Activated CD4-positive, alpha-beta T cell treated with anti-CD3 and anti-CD28 coated beads for 1 hour (primary cell): ENCODE measurements at places on chromosomes 7 and 10.

DNA sequence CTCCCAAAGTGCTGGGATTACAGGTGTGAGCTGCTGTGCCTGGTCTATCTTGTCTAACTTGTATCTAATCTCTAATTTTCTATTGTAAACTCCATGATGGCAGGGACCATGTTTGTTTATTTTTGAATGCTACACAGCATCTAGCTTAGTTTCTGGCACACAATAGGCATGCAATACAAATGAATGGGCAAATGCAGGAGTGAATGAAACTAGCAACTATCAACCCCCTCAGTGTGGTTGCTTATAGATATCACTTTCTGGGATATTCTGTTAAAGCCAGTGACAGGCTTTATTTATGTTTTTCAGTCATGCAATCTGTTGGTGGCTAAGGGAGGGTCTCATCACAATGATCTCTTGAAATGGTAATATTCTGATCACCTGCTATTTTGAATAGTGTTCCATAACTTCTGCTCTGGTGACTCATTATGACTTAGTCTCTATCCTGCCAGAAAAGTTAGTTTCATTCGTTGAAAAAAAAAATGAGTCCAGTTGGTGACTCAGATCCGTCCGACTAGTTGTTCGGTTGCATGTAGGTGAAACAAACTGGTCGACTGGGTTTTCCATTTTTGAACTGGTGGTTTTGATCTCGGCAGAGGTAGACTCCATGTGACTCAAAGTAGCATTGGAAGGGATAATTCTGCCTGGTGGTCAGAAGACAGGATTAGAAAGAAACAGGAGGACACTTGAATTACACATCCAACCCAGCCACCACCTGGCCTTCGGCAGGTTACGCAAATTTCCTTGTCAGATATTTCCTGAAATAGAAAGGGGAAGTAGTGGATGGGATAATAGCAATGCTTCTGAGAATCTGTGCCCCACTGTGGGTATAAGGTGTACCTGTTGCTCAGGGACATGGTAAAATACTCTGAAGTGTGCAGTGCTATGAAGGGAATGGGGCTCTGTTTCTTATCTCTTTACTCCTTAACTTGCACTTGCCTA is 76.8 kb downstream of the GATA3 start:
- DNase-seq, result no peak

DNA sequence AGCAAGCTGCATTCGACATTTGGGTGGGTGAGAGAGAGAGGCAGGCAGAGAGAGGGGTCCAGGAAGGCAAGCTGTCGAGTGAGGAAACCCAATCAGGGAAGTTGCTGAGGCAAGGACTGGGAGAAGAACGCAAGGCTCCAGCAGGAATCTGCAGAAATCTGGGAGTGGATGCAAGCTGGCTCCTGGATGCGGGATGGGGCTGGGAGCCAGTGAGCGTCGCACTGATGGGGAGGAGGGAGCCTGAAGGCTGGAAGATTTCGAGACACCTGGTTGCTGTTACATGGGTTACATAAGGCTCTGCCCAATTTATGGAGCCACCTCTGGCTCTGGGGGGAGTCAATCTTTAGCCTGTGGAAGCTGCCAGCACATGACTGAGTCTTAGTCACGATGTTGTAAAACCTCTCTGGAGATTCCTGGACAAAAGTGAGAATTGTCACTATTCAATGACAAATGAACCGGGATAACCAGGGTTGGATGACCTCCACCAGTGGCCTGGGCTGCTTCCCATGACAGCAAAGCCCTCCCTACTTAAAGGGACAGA is 51.1 kb upstream of the ADRB1 start:
- DNase-seq, result no peak

GRCh38 chr10:79335094-79335469 is 12.2 kb upstream of the PPIF start:
- no peak for DNase-seq

GRCh38 chr7:88338503-88338902 is 31.8 kb upstream of the STEAP4 start:
- DNase-seq, result no peak

- DNase-seq, result no peak
Measured at GRCh38 chr10:118807512-118808305, 52.9 kb upstream of the CACUL1 start.

DNA sequence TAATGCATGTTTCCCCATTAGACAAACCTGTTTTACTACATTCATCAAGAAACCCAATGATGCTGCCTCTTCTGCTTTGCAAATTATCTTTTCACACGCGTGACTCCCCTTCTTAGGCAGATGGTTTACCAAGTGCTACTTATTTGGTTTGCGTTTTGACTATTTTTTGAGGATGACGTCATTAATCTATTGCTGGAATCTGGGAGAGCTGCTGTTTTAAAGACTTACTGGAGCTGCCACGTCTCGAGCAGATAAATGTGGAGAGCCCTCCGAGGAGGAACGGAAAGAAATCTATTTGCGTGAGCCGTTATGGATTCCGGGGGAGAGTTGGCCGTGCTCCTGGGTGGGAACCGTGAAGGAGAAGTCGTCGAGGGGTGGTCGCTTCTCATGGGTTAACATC is 19.7 kb downstream of the INSYN2A start:
- DNase-seq, result no peak

GRCh38 chr10:90847436-90847835 is 10.4 kb downstream of the HTR7 start:
- no peak for DNase-seq

DNA sequence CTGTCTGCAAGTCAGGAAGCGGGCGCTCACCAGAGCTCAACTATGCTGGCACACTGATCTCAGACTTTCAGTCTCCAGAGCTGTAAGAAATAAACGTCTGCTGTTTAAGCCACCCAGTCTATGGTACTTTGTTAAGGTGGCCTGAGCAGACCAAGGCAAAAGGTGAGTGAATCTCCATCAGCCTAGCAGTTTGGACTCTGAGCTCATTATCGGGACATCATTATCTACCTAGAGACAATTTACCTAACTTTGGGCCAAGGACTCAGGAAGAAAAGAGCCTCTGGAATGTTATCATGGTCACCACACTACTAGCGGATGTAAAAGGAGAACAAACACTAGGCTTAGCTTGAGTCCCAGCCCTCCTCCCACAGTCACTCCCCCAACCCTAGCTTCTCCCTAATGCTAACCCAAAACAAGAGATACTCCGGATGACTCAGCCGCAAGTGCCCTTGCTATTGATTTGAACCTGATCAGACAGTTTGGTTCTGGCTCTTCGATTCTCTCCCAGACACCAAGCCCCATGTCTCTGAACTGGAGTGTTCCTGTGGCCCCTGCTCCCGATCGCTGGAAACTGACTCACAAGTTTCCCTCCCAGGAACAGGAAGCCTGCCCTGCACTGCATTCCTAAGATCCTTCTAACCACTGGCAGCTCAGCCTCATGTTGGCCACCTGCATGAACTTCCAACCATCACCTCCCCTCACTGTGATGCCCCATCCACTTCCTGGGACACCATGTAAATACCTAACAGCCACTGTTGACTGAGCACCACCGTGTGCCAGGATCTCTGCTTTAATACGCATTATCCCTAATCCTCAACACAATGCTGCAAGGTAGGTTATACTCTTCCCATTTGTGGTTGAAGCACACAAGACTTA is 34.5 kb downstream of the CREB3L2 start:
- DNase-seq, result no peak

GRCh38 chr7:134298902-134299683 is 17.6 kb downstream of the SLC35B4 start:
- no peak for DNase-seq

- DNase-seq, result no peak
Measured at GRCh38 chr7:159061674-159062212, 82.9 kb downstream of the VIPR2 start.

GRCh38 chr7:120302190-120302589 is 29.2 kb downstream of the KCND2 start:
- no peak for DNase-seq

DNA sequence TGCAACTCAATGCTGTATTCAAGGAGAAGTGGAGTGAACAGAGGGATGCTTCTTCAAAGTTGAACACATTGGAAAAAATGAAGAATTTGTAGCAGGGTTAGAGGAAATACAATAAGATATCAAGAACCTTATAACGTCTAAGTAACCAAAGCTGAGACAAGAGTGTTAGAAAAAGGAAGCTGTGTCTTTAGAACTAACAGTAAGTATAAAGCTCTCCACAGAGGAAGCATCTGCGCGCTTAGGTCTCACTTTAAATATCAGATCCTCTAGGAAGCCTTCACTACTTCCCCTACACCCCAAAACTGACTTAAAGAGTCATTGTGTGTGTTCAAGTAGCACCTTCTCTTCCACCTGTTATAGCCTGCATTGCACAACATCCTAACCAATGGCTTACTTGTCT is 43.0 kb downstream of the CH25H start:
- DNase-seq, result no peak

DNA sequence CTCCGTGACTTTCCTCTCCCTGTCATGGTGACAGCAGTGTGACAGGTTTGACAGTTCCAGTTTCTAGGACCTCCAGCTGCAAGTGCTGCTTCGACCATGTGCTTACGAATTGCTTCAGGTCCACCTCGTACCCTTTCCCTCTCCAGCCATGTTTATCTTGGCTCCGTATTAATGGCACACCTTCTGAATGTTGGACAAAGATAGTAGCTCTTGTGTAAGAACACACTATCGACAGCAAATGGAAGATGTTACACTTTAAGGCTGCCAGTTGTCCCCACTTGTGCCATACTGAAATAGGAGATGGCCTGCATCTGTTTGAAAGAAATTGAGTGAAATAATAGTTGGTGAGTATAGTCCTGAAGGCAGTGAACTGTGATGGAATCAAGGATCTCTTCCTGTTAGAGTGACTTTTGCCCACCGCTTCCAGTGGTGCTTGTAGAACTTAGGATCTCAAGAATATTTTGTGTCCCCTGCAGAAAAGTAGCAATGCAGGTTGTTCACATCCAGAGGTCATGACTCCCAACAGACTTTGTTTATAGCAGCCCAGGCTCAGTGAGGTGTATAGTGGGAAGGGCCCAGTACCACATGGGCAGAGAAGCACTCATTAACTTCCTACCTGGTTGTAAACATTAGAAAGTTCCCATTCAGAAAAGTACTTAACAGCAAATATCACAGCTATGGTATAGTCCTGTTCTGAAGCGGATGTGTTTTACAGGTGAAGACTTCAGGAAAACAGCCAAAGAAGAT is 629.7 kb upstream of the GALNT17 start:
- no peak for DNase-seq

DNA sequence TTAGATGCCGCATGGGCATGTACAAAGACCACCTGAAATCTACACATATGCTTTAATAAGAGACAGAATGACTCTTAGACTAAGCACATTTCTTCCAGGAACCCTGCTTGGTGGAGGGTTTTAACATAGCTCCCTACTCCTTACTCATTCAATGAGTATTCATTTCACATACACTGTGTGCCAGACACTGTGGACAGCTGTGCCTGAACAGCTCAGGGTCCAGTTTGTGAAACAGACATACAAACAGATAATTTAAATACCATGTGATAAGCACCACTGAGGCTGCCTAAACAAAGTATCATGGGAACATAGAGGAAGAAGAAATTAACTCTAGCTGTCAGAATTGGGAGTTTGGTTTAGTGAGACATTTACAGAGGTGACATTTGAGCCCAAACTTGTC is 65.2 kb upstream of the ITPRID1 start:
- no peak for DNase-seq

DNA sequence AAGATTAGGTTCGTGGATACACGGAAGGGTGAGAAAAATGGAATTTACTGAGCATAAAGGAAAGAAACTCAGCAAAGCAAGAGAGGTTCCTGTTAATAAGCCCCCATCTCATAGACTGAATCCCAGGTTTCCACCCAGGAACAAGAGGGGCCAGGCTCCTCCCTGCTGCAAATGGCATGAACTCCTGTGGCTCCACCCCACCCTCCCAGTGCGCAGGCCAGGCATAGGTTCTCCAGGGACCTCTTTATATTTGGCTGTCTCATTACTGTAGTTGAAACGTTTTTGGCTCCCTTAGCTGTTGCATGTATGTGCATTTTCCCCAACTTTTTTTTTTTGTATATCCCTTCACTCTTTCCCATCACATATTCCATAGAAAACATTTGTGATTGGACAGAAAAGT is 217.8 kb upstream of the NRP1 start:
- DNase-seq, result no peak

- no peak for DNase-seq
Measured at GRCh38 chr7:31171984-31172383, 119.9 kb downstream of the ADCYAP1R1 start.

- no peak for DNase-seq
Measured at GRCh38 chr10:67807855-67808456, 30.0 kb downstream of the DNAJC12 start.

DNA sequence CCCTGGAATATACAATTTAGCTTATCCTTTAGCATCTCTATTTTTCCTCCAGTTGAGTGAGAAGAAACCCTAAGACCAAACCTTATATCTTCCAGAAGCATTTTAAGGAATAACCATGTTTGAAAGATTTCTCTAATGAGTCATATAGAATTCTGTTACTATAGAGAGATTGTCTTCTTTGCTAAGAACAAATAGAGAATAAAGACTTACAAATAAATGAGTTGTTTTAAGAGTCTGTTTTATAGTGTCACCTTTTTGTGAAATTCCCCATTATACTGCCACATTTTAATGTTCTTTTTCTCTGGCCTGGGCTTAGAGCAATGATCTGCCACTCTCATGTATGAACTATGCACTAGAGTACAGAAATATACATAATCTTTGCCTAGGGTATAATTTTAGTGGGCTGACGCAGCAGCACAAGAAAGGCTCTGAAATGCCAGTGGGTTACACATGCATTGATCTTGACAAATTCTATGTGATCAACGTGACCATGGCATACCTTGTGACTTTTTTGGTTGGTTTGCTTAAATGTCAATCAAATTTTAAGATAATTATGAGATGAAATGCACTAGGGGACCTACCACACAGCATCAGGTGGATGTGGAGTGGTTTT is 145.1 kb upstream of the MKLN1 start:
- DNase-seq, result no peak

- no peak for DNase-seq
Measured at GRCh38 chr7:17421941-17422340, 123.5 kb downstream of the AHR start.

DNA sequence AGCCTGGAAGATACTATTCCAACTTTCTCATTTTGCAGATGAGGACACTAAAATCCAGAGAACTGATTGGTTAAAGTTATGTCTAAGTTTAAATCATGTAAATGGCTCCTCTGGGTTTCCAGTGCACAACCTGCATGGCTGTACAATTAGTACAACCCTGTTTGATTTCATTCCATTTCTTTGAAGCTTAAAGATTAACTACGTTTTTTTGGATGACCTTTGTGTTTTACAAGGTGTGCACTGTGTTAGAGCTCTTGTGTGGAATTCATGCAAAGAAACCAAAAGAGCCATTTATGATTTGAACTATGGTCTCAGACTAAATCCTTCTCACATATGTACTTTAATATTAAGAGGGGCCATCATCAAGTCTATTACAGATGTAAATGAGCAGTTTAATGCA is 149.5 kb downstream of the TMEM168 start:
- no peak for DNase-seq

DNA sequence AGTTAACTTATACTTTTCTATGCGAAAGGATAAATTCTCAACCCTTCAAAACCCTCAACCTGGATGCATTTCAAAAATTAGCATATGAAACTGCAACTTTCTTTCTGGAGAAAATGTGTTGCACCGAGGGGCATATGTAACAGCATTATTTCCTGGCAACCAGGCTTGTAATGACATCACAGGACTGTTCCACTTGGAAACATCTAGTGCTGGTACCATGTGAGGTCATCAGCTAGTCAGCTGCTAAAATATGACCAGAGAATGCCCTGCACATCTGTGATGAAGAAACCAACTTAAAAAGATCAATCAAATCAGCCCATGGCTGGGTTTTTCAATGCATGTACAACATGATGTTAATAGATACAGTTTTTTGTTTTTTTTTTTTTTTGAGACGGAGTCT is 40.0 kb downstream of the FGFR2 start:
- DNase-seq, result no peak

GRCh38 chr7:151078233-151079040 is 2.2 kb downstream of the FASTK start:
- DNase-seq, result no peak
